ENCODE measurements at places on chromosomes 1 and 21.
A peak's percentile ranks its signal among the peaks of the same experiment; 100 is the strongest.

DNA sequence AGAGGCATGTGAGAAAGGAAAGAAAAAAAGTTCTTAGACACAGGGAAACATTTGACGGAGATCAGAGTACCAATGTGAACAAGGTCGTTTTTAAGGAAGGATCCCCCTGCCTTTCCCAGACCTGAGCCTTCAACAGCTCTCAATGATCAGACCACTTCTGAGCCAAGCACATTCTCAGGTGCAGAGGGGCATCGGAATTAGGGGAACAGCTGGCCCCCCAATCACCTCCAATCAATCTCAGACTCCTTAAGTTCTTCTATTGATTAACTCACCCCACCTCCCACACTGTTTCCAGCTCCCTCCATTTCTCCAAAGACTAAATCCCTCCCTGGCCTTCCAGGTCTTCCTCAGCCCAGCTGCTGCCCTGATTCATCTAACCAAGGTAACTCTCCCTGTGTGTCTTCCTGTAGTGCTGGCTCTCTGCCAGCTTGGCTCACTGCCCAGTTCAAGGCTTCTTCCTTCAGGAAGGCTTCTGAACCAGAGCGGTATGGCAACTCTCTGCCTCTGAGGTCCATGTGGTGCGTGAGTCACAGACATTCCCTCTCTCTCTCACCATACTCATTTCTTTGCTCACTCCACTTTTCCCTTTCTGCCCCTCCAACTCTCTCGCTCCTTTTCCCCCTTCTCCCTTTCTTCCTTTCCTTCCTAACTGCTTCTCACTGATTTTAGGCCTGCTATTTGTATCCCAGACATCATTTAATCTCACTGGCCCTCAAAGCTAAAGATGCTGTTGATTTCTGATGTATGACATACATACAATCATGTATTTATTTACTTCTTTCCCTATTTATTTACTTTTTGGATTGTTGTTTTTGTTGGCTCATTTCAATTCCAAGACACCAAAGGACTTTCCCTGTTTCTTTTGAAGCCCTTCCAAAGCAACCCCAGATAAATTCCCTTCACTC is 18.1 kb downstream of the CFAP45 start:
- peak; percentile 100 for DNase-seq

- DNase-seq: no peak
Observed at GRCh38 chr21:46180778-46181391, 3.4 kb downstream of the SPATC1L start.

- no peak for DNase-seq
Observed at GRCh38 chr1:44694863-44695478, 20.5 kb downstream of the ARMH1 start.

DNA sequence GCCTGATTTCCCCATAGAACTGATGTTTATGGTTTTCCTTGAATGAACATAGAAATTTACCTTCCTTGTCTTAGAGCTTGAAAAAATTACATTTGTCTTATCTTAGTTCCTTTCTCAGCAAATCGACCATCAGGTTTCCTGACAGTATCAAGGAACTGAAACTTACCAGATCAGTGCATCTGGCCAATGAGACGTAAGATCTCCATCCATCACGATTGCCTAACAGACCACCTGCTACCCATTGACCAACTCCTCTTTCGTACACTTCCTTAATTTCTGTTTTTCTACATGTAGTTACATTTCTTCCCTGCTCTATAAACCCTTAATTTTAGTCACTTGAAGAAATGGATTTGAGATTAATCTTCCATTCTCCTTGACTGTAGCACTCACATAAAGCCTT is 57.4 kb upstream of the TMPRSS15 start:
- DNase-seq: no peak

- DNase-seq: peak; percentile 76
Observed at GRCh38 chr1:186152620-186153239, 222.3 kb downstream of the TPR start.

DNA sequence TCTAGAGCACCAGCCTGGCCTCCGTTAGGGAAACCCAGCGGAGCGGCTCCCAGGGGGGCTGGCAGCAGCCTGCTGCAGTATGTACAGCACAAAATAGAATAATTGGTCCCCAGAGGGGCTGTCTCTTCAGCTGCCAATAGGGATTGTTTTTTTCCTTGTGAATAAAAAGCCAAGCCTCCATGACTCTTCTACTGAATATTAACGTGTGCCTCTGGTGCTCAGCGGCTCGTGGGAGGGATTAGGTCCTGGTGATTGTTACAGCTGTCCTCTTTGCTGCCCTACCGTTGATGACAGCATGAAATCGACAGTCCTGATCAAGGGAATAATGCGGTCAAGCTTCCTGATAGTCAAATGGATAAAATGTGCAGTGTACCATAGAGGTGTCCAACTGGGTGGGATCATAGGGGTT is 190.7 kb upstream of the RUNX1 start:
- no peak for DNase-seq

Measured in keratinocyte (primary cell).